Spinal cord (tissue), 10 donors: ENCODE measurements at places on chromosomes 1 and 21. TPM values are rescaled to one million over a fixed set of nuclear protein-coding genes. Genes with fewer than 3 reads are reported as not detected.
A peak's percentile ranks its signal among the peaks of the same experiment; 100 is the strongest.

The TBX15 gene
- 30.6 TPM for total RNA-seq

The LRRIQ3 gene
- 1.7 TPM for total RNA-seq

The NID1 gene
- total RNA-seq: 93.0 TPM

DNA sequence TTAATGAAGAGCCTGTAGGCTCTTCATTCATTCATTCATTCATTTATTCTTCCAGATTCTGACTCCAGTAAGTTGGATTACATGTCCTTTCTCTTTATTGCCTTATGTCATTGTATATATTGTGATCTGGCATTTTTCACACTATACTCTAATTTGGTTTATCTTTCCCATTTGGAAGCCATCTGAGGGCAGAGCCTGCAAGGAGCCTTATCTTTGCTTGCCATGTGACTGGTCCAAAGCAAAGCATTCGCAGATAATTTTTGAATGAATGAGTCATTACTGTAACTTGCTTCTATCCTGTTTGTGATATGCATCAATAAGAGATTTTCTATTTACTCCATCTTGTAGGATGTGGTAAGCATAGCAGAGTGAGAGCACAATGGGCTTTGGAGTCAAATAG is 108.4 kb upstream of the DAB1 start:
- DNase-seq: no peak
- no peaks in the 10 kb centered on the region for H3K4me1 ChIP-seq
- no peaks in the 10 kb centered on the region for H3K36me3 ChIP-seq
- H3K4me3 ChIP-seq: no peak overlapping the region
- no peaks in the 10 kb centered on the region for H3K27me3 ChIP-seq
- no peak overlapping the region for H3K27ac ChIP-seq

DNA sequence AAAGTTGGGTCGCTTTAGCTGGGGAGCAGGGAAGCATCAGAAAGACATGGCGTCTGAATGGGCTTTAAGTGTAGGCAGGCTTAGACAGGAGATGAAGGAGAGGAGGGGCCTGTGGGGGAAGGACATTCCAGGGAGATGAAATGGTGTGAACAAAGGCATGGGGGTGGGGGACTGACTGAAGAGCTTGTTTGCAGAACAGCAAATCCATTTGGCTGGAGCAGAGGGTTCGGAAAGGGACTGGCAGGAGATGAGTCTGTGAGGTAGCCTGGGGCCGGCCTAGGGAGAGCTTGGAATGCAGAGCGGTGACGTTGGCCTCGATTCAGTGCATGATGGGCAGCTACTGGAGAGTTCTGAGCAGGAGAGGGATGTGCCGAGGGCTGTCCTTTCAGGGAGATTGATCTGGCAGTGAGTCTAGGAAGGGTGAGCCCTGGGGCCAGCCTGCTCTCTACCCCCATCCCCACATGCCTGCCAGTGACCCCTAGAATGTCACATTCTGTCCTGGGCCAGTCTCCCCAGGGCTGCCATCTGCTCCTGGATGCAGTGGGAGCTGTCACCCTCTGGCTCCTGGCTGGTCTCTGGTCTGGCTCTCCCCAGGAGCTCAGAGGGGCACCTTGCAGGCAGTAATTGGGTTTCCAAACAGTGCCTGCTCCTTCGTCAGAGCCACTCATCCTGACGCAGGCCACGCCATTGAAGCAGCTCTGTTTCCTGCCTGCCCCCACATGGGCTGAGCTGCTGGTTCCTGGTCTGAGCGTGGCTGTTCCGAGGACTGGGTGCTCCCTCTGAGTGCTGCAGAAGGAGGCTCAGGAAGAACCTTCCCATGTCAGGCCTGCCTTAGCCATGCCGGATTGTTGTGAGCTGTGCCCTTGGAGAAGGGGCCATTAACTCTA is 22.3 kb upstream of the TMEM222 start:
- H3K4me3 ChIP-seq: no peak overlapping the region
- H3K27ac ChIP-seq: peak overlapping the region; percentile 91
- peak; percentile 73 for DNase-seq
- H3K36me3 ChIP-seq: peaks cover 73% of the 10 kb centered on the region
- no peaks in the 10 kb centered on the region for H3K27me3 ChIP-seq
- peaks cover 51% of the 10 kb centered on the region for H3K4me1 ChIP-seq

GRCh38 chr1:211309617-211310016 is 17.0 kb upstream of the TRAF5 start:
- no peak overlapping the region for H3K4me3 ChIP-seq
- DNase-seq: no peak
- H3K4me1 ChIP-seq: no peaks in the 10 kb centered on the region
- H3K27ac ChIP-seq: no peak overlapping the region

DNA sequence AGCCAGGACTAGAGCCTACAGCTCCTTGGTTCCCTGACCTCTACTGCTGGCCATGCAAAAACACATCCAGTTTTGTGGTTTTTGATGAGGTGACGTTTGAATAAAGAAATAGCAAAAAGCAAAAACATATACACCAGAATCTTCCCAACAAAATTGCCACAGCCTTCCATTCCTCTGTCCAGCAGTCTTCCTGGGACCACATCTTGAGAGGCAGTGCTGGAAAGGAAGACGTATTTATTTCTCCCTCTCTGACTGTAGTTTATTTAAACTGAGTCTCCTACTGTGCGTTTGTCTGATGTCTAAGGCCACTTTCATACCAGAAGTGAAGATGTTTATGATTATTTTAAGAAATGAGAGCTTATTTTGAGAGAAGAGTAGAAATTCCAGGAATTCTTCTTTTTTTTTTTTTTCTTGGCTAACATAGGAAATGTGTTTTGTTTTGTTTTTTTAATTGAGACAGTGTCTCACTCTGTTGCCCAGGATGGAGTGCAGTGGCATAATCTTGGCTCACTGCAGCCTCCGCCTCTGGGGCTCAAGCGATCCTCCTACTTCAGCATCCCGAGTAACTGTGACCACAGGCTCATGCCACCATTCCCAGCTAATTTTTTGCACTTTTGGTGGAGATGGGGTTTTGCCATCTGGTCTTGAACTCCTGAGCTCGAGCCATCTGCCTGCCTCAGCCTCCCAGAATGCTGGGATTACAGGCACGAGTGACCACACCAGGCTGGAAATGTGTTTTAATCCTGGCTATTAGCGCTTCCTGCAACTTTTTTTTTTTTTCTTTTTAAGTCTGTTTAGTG is 118.5 kb downstream of the ITSN1 start:
- H3K27ac ChIP-seq: peak overlapping the region; percentile 82
- peak; percentile 37 for DNase-seq

- H3K4me3 ChIP-seq: peak overlapping the region; percentile 73
- DNase-seq: no peak
- H3K27me3 ChIP-seq: no peaks in the 10 kb centered on the region
- no peaks in the 10 kb centered on the region for H3K36me3 ChIP-seq
Observed at GRCh38 chr1:8023995-8024313, 2.2 kb downstream of the ERRFI1 start.

- H3K27ac ChIP-seq: no peak overlapping the region
- H3K36me3 ChIP-seq: no peaks in the 10 kb centered on the region
- H3K4me1 ChIP-seq: peaks cover 8% of the 10 kb centered on the region
- H3K4me3 ChIP-seq: no peak overlapping the region
- DNase-seq: no peak
Observed at GRCh38 chr1:167602840-167603239, 27.2 kb upstream of the RCSD1 start.

The NPPB gene
- total RNA-seq: 0.83 TPM

The S100A12 gene
- total RNA-seq: 1.4 TPM

The NBPF6 gene
- not detected for total RNA-seq

DNA sequence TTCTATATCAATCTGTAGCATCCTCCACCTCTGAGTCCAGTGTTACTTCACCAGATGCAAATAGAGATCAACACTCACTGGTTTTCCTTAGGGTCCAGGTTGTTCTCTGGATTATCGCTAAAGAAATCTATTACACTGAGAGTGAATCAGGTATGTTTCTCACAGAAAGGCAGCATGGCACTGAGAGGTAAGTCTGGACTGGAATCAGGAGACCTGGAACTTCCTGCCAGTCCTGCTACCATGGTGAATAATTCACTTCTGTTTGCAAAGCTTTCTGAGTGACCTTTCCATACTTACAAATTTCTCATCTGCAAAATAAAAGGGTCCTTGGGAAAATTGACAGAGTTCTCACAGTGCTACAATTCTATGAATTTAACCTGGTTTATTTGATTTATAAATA is 1583.3 kb downstream of the MRPL39 start:
- no peak overlapping the region for H3K4me3 ChIP-seq
- no peak overlapping the region for H3K27ac ChIP-seq
- H3K36me3 ChIP-seq: no peaks in the 10 kb centered on the region
- H3K4me1 ChIP-seq: no peaks in the 10 kb centered on the region
- no peaks in the 10 kb centered on the region for H3K27me3 ChIP-seq

The TFB2M gene
- total RNA-seq: 14.4 TPM

The SPRR3 gene
- total RNA-seq: not detected

DNA sequence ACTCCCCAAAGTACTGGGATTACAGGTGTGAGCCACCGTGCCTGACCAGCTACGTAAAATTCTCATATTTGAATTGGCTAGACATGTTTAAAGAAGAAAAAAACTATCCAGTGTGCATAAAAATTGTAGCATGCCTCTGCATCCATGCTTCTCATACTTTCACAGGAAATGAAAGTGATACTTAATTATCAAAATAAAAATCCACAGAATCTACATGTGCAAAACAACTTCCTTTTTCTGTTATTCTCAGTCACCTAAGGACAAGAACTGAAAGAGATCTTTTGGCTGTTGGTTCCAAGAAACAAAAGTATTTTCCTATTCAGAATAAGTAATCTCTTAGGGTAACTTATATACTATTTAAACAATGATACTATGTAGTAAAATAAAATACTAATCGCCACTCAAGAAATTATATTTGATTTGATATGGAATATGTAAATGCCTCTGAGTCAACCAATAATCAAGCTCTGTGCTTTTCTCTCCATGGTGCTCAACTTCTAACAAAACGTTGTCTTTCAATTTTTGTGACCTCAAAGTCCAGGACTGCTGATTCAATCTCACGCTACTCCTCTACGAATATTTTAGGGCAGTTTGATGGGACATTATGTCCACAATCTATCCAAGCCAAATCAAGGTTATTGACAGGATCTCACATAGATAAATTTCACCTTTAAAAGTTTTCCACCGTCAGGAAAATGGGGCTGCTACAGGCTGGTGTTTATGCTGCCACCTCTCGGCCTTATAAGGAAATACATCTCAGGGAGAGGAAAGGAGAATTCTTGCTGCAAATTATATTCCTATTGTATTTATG is 102.7 kb downstream of the ZNF281 start:
- no peaks in the 10 kb centered on the region for H3K36me3 ChIP-seq
- no peak overlapping the region for H3K4me3 ChIP-seq
- peaks cover 4% of the 10 kb centered on the region for H3K27me3 ChIP-seq
- DNase-seq: no peak
- H3K27ac ChIP-seq: no peak overlapping the region

DNA sequence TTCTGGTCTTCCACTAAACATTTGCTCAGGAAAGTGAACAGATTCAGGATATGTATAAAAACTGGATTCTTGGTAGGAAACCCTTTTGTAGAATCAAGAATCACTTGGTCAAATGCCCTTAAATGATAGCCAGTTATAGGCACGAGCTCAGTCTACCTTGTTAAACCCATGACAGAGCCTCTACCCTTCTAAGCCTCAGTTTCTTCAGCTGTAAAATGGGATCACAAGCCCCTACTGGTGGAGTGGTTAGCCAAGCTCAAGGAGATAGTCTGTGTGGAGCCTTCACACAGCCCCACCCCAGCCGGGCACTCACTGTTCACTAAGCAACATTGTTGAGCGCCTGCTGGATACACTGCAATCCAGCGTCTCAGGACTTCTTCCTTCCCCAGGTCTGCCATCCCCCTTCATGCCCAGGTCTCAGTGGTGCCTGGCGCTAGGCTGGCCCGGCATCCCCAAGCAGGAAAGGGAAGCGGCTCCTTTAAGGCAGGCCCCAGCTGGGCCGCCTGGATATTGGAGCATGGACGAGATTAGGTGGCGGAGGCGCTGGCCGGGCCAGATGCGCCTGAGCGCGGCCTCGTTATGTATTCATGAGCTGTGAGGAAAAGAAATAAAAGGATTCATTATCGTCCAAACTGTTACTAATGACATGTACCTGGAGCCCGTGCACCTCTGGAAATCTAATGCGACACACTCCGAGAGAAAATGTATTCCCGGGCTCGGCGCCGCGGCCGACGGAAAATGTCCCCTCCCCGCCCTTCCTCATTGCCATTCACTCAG is 75.6 kb downstream of the TAS1R2 start:
- no peak for DNase-seq
- no peaks in the 10 kb centered on the region for H3K36me3 ChIP-seq
- H3K4me1 ChIP-seq: peaks cover 10% of the 10 kb centered on the region
- no peak overlapping the region for H3K27ac ChIP-seq
- H3K4me3 ChIP-seq: no peak overlapping the region

- no peak within 1 kb of the TSS for H3K4me3 ChIP-seq
- peaks cover 30% of the 10 kb centered on the region for H3K27me3 ChIP-seq
- H3K27ac ChIP-seq: no peak within 1 kb of the TSS
- no peaks in the 10 kb centered on the region for H3K36me3 ChIP-seq
Observed at GRCh38 chr1:1206376-1206965, at the start of gene TNFRSF18. Gene TNFRSF18 (minus strand): TSS chr1:1206592. CDS start chr1:1206571, 21 bp downstream.

DNA sequence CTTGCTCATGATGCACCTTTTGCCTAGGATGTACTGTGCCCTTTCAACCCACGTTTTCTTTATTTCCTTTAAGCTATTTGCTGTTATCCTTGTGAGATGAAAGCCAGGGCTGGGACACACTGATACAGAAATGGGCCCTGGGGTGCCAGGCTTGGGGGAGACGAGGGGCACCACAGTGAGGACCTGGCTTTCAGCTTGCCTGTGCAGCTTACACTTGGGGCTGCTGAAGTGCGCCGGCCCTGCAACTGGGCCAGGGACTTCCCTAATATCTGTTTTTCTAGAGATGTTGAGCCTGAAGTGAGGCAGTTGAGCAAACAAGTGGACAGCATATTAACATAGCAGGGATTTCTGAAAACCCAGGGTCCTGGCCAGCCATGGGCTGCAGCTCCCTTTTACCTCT is 42.5 kb upstream of the SLC19A1 start:
- H3K4me1 ChIP-seq: peaks cover 3% of the 10 kb centered on the region
- H3K27me3 ChIP-seq: peaks cover 10% of the 10 kb centered on the region
- DNase-seq: no peak
- H3K27ac ChIP-seq: no peak overlapping the region
- no peak overlapping the region for H3K4me3 ChIP-seq
- H3K36me3 ChIP-seq: no peaks in the 10 kb centered on the region

DNA sequence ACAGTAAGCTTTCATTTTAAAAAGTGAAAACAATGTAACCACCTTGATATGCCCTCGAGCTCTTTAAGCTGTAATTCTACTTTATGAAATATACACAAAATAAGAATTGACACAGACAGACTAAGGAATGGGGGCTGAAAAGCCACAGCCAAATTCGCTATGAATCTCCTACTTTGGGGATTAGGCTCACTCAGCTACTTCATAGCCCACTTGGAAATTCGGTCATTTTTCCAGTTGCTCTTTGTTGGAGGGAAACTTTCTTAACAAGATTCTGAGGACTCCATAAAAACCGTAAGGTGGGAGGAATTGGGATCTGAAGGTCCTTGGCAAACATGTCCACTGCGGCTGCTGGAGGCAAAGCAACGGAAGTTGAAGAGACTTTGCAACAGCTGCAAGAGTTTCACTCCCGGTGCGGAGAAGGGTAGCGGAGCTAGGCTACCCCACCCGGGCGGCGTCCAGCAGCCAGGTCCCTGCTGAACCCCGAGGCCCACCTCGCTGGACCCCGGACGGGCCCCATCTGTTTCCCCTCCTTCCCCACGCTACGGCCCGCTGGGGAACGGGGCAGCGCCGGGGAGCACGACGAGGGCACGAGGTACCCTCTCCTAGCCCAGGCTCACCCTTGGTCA is 634 bp downstream of the MYCBP start:
- H3K27ac ChIP-seq: no peak overlapping the region
- peaks cover 5% of the 10 kb centered on the region for H3K4me1 ChIP-seq
- no peak for DNase-seq
- H3K4me3 ChIP-seq: peak overlapping the region; percentile 80

The CCDC17 gene
- 1.0 TPM for total RNA-seq

GRCh38 chr1:70890408-70890807 is 157.2 kb downstream of the PTGER3 start:
- H3K36me3 ChIP-seq: no peaks in the 10 kb centered on the region
- no peaks in the 10 kb centered on the region for H3K4me1 ChIP-seq
- DNase-seq: no peak
- no peaks in the 10 kb centered on the region for H3K27me3 ChIP-seq
- H3K27ac ChIP-seq: no peak overlapping the region

The DSTYK gene
- total RNA-seq: 16.8 TPM
